Fibroblast of lung (primary cell): ENCODE measurements at places on chromosomes 7 and 10. TPM values are rescaled to one million over a fixed set of nuclear protein-coding genes. Genes with fewer than 3 reads are reported as not detected.
A peak's percentile ranks its signal among the peaks of the same experiment; 100 is the strongest.

GRCh38 chr7:157017149-157017548 lies 6.7 kb upstream of the MNX1 start:
- no peaks in the 10 kb centered on the region for H3K36me3 ChIP-seq
- no peaks in the 10 kb centered on the region for H3K4me1 ChIP-seq
- no peak overlapping the region for H3K27ac ChIP-seq
- no peak for DNase-seq
- H3K4me3 ChIP-seq = no peak overlapping the region
- peaks cover 91% of the 10 kb centered on the region for H3K27me3 ChIP-seq

IMMP2L gene
- total RNA-seq = 14.4 and 14.6 TPM in 2 replicates

- no peaks in the 10 kb centered on the region for H3K27me3 ChIP-seq
- peak; percentile 94 for DNase-seq
- no peaks in the 10 kb centered on the region for H3K36me3 ChIP-seq
- no peak overlapping the region for H3K27ac ChIP-seq
- peaks cover 3% of the 10 kb centered on the region for H3K4me1 ChIP-seq
These were observed 242.7 kb upstream of the SEMA3C start for GRCh38 chr7:81161451-81162075.

DNA sequence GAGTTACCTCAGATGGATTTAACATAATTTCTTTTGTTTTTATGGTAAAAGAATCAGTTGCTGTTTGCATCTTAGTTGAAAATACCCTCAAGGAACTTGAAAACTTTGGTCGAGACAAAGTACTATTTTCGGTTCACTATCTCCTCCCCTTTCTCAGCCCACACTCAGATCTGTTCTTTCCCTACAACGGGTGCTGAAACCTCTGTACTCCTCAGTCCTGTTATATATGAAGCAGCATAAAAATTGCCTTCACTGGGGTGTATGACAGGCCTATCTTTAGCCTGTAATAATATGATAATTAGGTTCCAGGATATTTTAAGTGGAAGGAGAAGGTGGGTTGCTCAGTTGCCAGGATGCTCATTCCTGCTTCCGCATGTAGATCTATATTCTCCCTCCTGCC lies 105.2 kb upstream of the NOBOX start:
- H3K4me3 ChIP-seq = no peak overlapping the region
- H3K4me1 ChIP-seq = no peaks in the 10 kb centered on the region
- no peaks in the 10 kb centered on the region for H3K27me3 ChIP-seq

GRCh38 chr7:21962677-21963076 lies 17.0 kb upstream of the CDCA7L start:
- H3K4me3 ChIP-seq = no peak overlapping the region
- no peaks in the 10 kb centered on the region for H3K36me3 ChIP-seq
- no peak overlapping the region for H3K27ac ChIP-seq

DNA sequence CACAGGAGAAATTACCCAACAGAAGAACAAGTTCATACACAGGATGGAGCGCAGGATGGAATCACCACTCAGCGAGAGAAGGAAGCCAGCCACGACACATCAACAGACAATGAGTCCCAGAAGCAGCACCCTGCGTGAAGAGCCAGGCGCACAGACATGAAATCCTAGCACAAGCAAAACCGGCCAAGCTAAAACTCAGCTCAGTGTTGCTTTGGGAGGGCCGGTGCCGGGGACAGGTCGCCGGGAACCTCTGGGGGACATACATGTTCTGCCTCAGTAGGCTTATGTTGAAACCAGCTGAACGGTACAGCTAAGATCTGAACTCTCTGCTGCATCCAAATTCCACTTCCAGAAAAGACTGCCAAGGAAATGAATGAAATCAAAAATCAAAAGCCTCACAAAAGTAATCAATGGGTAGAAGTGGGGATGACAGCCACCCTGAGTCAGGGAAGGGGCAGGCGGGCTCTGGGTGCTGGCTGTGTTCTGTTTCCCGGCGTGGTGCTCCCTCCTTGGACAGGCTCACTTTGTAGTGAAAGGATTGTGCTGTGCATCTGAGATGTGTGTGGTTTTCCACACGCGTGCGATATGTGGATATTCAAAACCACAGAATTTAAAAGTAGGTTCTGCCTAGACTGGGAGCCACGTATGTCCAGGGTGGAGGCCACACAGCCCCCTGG lies 114.7 kb downstream of the PDGFA start:
- no peaks in the 10 kb centered on the region for H3K36me3 ChIP-seq
- H3K4me1 ChIP-seq = no peaks in the 10 kb centered on the region
- H3K4me3 ChIP-seq = no peak overlapping the region
- no peak overlapping the region for H3K27ac ChIP-seq
- H3K27me3 ChIP-seq = no peaks in the 10 kb centered on the region

- no peak overlapping the region for H3K4me3 ChIP-seq
- no peaks in the 10 kb centered on the region for H3K27me3 ChIP-seq
- no peaks in the 10 kb centered on the region for H3K36me3 ChIP-seq
- DNase-seq = no peak
- H3K4me1 ChIP-seq = no peaks in the 10 kb centered on the region
- no peak overlapping the region for H3K27ac ChIP-seq
These were observed 72.4 kb downstream of the AGMO start for GRCh38 chr7:15489383-15489782.

DNA sequence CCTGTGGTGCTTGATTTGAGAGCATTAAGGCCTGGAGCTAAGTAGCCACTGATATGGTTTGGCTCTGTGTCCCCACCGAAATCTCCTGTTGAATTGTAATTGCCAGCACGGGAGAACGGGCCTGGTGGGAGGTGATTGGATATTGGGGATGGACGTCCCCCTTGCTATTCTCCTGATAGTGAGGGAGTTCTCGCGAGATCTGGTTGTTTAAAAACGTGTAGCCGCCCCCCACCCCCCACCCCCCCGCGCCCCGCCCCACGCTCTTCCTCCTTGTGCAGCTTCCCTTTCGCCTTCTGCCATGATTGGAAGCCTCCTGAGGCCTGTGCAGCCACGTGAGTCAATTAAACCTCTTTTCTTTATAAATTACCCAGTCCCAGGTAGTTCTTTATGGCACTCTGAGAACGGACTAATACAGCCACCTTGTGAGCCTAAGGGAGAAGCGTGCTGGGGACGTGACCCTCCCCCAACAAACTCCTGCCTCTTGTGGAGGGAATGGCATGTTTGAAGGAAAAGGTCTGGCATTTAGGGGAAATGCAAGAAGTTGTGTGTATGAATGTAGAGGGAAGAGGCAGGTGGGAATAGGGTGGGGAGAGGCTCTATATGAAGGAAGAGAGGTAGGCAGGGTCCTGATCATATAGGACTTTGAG lies 118.0 kb upstream of the KMT2C start:
- no peaks in the 10 kb centered on the region for H3K36me3 ChIP-seq
- no peak overlapping the region for H3K4me3 ChIP-seq
- H3K4me1 ChIP-seq = no peaks in the 10 kb centered on the region
- DNase-seq = no peak
- H3K27me3 ChIP-seq = no peaks in the 10 kb centered on the region
- no peak overlapping the region for H3K27ac ChIP-seq

GRCh38 chr7:146412781-146413180 lies 296.2 kb downstream of the CNTNAP2 start:
- no peak overlapping the region for H3K4me3 ChIP-seq
- H3K4me1 ChIP-seq = no peaks in the 10 kb centered on the region
- DNase-seq = no peak

GRCh38 chr10:63430091-63430998 lies 35.4 kb downstream of the JMJD1C start:
- H3K4me1 ChIP-seq = peaks cover 6% of the 10 kb centered on the region
- H3K27me3 ChIP-seq = no peaks in the 10 kb centered on the region
- peaks cover 2% of the 10 kb centered on the region for H3K36me3 ChIP-seq
- H3K27ac ChIP-seq = peak overlapping the region; percentile 77

DNA sequence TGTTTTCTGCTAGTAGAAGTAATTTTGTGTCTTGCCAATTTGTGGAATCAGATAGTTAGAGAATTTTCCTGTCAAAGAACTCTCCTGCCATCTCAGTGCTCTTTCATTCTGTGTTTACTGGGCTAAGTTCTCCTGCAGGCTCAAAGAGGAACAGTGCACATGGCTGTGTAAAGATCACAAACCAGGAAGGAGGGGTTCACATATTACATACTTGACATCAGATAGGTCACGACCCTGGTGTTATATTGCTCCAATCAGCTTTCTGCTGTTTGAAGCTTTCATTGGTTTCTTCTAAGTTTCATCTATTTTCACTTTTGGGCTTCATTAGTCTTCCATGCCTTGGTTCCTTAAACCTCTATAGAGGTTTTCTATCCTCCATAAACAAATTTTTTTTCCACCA lies 13.5 kb upstream of the ELMO1 start:
- H3K27ac ChIP-seq = no peak overlapping the region
- H3K36me3 ChIP-seq = no peaks in the 10 kb centered on the region
- DNase-seq = no peak
- no peaks in the 10 kb centered on the region for H3K27me3 ChIP-seq

- peaks cover 4% of the 10 kb centered on the region for H3K36me3 ChIP-seq
- H3K27me3 ChIP-seq = no peaks in the 10 kb centered on the region
- DNase-seq = peak; percentile 99
- peaks cover 37% of the 10 kb centered on the region for H3K4me1 ChIP-seq
- H3K4me3 ChIP-seq = no peak overlapping the region
These were observed 4.1 kb upstream of the PLAU start for GRCh38 chr10:73906524-73907447.

DNA sequence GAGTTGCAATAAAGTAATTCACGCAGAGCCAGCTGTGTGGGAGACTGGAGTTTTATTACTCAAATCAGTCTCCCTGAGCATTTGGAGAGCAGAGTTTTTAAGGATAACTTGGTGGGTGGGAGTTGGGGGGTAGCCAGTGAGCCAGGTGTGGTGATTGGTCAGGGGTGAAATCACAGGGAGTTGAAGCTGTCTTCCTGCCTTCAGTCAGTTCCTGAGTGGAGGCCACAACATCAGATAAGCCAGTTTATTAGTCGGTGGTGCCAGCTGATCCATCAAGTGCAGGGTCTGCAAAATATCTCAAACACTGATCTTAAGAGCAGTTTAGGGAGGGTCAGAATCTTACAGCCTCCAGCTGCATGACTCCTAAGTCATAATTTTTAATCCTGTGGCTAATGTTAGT lies 3.3 kb upstream of the CYP51A1 start:
- peak; percentile 33 for DNase-seq
- H3K36me3 ChIP-seq = no peaks in the 10 kb centered on the region
- H3K4me1 ChIP-seq = peaks cover 3% of the 10 kb centered on the region
- no peak overlapping the region for H3K27ac ChIP-seq
- H3K4me3 ChIP-seq = no peak overlapping the region
- H3K27me3 ChIP-seq = no peaks in the 10 kb centered on the region

NODAL gene
- total RNA-seq = not detected in 2 replicates

- no peaks in the 10 kb centered on the region for H3K36me3 ChIP-seq
- H3K27me3 ChIP-seq = no peaks in the 10 kb centered on the region
- H3K4me1 ChIP-seq = no peaks in the 10 kb centered on the region
- no peak overlapping the region for H3K4me3 ChIP-seq
- DNase-seq = no peak
These were observed 26.8 kb upstream of the HDAC9 start for GRCh38 chr7:18468795-18469194.

DNA sequence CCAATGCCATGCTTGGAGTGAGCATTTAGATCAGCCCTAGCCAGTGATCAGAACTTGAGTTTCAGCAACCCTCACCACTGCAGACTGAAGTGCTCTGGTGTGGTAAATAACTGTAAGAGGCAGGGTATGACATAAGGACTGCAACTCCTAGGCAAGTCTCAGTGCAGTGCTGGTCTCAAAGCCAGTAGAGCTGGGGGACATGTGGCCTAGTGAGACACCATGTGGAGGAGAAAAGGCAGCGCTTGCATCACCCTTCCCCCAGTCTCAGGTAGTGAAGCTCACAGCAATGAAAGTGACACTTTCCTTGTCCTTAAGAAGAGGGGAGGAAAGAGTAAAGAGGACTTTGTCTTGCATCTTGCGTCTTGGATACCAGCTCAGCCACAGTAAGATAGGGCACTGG lies 386.8 kb upstream of the POT1 start:
- H3K27ac ChIP-seq = no peak overlapping the region
- no peak for DNase-seq
- no peaks in the 10 kb centered on the region for H3K27me3 ChIP-seq
- no peak overlapping the region for H3K4me3 ChIP-seq
- H3K36me3 ChIP-seq = no peaks in the 10 kb centered on the region

AP3M1 gene
- total RNA-seq = 21.8 and 28.4 TPM in 2 replicates

DNA sequence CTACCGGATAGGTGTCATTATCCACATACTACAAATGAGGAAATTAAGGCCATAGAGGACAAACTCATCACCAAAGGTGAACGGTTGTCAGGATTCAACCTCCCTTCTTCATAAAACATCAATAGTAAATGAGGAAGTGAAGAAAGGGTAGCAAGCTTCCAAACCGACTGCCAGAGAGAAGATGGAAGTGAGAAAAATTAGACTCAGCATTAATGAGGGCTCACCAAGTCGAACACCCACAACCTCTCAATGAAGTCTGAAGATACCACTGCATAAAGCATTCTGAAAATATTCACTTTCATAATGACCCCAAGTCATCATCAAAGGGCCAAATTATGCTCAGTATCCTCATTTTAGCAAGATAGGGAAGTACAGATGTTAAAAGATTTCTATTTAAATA lies 29.6 kb downstream of the ABCB4 start:
- no peak for DNase-seq
- H3K27ac ChIP-seq = no peak overlapping the region
- H3K27me3 ChIP-seq = no peaks in the 10 kb centered on the region

GRCh38 chr10:101107771-101108170 lies 23.3 kb upstream of the TLX1 start:
- no peaks in the 10 kb centered on the region for H3K4me1 ChIP-seq
- peaks cover 17% of the 10 kb centered on the region for H3K27me3 ChIP-seq
- no peak overlapping the region for H3K27ac ChIP-seq
- H3K36me3 ChIP-seq = no peaks in the 10 kb centered on the region
- DNase-seq = no peak

PCDH15 gene
- total RNA-seq = under 0.01 and 0.26 TPM in 2 replicates

GALNT17 gene
- total RNA-seq = under 0.01 and 0.26 TPM in 2 replicates

DNA sequence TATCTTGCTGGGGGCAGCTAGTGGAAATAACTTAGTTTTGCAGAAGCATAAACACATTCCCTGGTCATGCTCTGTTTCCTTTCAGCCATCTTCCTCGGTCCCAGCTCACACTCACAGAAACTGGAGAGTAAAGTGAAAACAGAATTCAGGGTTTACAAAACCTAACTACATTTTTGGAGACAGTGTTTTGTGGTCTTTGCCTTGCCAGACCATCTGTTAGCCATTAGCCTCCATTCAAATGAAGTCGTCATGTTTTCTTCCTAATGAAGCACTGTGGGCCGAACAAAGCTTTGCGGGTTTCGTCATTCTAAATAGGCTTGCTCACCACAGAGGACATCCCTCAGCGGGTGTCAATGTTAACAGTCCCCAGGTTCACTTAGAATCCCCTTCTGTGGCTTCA lies 214.6 kb upstream of the TMEM72 start:
- H3K4me3 ChIP-seq = no peak overlapping the region
- H3K36me3 ChIP-seq = no peaks in the 10 kb centered on the region
- H3K27me3 ChIP-seq = no peaks in the 10 kb centered on the region

- no peaks in the 10 kb centered on the region for H3K36me3 ChIP-seq
- no peak overlapping the region for H3K4me3 ChIP-seq
- DNase-seq = no peak
- no peak overlapping the region for H3K27ac ChIP-seq
- H3K27me3 ChIP-seq = no peaks in the 10 kb centered on the region
- no peaks in the 10 kb centered on the region for H3K4me1 ChIP-seq
These were observed 590.6 kb upstream of the C7orf33 start for GRCh38 chr7:147999962-148000361.

PANK1 gene
- 5.9 and 9.2 TPM in 2 replicates for total RNA-seq
